ENCODE measurements at places on chromosomes 1 and 21.

- no peak for DNase-seq
Observed at GRCh38 chr21:42956824-42957630, 17.3 kb upstream of the PKNOX1 start.

- DNase-seq: peak; percentile 47
Observed at GRCh38 chr1:156689035-156689952, 12.1 kb upstream of the NES start.

DNA sequence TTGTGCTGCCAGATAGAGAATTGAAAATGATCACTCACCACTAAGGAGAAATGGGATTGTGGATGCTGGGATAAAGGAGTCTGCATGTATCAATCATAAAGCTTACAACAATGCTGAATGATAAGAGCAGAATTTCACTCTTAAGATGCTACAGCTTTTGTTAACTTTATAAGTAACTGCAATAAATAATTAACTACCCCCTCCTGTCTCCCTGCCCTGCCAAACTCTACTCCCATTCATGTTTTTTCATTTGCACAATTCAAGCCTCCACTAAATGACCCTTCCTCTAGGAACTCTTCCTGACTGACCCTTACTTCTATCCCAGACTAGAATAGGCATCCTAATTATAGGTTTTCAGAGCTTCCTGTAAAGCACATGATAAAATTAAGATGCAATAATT lies 14.9 kb downstream of the MTF1 start:
- DNase-seq: no peak

- no peak for DNase-seq
Observed at GRCh38 chr1:246782120-246782900, 58.1 kb downstream of the SCCPDH start.

DNA sequence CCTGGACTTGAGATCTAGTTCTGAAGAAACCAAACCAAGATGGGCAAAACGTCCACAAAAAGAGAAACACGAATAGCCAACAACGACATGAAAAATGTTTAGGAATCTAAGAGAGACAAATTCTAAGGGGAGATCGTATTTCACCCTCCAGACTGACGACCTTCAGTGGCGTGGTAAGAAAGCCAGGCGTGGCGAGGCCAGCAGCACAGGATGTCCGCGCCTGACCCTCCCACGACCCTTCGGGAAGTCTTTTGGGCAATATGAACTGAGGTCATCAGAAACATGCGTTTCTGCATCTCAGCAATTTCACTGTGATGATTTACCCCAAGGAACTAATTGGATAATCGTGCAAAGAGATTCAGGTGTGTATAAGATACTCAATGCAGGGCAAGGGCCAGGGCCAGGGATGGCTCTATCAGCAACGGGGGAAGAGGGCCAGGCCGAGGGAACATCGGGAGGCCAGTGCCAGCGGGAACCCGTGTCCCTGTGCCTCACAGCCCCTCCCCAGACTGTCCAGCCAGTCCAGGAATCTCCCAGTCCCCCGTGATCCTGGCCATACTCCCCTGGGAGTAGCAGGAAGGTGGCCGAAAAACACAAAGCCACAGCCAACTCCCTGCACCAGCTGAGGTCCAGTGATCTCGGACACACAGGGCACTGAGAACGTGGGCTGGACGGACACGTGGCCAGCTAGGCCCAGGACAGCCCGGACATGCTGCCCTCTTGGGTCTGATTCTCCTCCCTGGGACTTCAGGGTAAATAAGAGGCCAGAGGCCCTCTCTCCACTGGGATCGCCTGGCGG lies 53.6 kb upstream of the ADARB1 start:
- DNase-seq: no peak

DNA sequence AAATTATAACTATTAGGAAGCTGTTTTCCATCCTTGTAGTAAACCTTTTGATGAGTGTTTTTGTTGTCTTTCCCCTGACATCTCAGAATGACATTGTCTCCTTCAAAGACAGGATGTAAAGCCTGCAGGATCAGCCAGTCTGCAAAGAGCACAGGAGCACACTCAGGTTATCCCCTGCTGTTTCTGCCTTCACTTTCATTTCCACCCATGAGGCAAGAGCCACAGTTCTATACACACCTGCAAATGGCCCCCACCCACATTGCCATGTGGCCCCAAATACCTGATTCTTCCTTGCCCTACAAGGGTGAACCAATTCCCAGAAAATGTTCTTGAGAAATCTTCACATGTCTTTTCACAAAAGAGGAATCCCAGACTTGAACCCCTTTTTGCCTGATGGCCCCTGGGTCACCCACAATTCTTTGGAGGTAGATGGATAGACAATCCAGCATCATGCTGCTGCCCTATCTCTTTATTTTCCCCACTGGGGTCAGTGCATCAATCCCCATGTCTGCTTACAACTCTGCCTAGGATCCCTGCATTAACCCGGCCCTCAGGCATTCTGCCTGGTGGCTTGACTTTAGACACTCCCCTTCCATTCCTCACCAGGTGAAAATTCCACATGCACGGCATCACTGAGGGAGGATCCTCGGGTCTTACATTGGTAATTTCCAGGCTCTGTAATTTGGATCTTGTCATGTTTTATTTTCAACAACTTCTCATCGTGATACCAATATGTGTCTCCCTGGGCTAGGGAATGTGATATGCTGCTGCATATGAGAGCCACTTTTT lies 2.6 kb downstream of the FCRL3 start:
- DNase-seq: no peak

GRCh38 chr1:94047949-94048348 lies 73.0 kb downstream of the ABCA4 start:
- DNase-seq: no peak

GRCh38 chr1:169928438-169929209 lies 34.9 kb upstream of the SCYL3 start:
- no peak for DNase-seq

DNA sequence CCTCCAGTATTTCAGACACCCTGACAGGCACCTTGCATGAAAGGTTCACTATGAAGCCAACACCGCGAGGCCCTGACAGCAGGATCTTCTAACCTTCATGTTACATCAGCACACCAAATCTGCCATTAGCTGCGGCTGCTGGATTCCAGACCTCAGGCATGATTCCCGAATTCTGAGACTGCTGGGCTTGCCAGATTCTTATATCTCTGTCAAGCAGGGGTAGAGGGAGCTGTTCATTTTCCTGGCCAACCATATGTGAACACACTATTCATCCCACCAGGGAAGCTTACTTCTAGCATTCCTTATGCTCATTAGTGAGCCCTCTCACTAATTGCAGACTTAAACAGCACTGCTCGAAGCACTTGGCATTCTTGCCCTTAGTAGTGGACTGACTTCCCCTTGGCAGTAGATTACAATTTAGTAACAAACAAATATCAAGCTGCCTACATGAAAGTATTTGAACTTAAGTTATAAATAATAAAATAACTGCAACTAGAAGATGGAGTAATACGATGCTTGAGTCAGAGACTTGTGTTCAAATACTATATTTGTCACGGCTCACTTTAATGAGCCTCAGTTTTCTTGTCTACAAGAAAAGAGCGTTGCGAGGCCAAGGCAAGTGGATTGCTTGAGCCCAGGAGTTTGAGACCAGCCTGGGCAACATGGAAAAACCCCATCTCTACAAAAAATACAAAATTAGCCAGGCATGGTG lies 43.3 kb downstream of the NID1 start:
- DNase-seq: no peak

DNA sequence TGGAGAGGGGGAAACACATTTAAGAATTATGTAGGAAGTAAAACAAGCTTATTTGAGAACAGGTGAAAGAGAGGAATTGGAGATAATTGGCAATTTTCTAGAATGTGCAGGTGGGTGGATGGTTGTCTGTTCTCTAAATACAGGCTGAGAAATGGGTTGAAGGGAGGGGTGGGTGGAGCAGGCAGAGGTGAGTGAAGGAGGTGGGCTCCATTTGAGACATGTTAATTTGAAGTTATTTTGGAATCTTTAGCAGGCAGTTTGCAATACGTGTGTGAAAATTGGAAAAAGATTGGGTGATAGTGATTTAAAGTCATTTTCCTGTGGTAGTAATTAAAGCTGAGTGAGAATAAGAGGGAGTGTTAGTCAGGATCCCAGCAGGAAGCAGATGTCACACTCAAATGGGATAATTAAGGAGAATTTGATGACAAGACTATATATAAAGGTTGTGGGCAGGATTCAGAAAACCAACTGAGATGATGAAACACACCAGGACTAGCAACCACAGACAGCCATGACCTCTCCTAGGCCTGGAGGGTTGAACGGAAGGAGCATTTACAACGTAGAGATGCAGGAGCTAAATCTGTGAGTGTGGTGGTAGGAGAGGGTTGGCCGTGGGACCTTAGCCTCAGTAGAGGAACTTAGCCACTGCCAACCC lies 40.6 kb downstream of the CHRM3 start:
- no peak for DNase-seq

All from activated CD8-positive, alpha-beta memory T cell treated with anti-CD3 and anti-CD28 coated beads for 4 hours (primary cell).